ENCODE measurements at places on chromosomes 2 and 18.

GRCh38 chr18:69586537-69586936 lies 185.8 kb downstream of the DOK6 start:
- no peak for DNase-seq

DNA sequence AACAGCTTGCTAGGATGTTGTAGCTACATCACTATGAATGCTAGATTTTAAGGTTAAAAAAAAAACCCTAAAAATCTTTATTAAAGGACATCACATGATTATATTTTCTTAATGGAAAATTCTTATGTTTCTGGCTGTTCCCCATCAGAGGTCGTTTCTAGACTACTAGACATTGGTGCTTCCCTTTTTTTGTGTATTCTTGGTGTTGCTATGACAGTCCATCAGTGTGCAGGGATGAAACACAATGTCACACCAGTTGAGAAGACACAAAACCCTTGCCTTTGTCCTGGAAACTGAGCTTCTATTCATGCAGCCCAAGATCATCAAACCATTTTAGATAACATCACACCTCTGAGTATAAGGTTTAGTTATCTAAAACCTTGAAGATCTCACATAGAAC lies 19.9 kb upstream of the TMEM131 start:
- no peak for DNase-seq

DNA sequence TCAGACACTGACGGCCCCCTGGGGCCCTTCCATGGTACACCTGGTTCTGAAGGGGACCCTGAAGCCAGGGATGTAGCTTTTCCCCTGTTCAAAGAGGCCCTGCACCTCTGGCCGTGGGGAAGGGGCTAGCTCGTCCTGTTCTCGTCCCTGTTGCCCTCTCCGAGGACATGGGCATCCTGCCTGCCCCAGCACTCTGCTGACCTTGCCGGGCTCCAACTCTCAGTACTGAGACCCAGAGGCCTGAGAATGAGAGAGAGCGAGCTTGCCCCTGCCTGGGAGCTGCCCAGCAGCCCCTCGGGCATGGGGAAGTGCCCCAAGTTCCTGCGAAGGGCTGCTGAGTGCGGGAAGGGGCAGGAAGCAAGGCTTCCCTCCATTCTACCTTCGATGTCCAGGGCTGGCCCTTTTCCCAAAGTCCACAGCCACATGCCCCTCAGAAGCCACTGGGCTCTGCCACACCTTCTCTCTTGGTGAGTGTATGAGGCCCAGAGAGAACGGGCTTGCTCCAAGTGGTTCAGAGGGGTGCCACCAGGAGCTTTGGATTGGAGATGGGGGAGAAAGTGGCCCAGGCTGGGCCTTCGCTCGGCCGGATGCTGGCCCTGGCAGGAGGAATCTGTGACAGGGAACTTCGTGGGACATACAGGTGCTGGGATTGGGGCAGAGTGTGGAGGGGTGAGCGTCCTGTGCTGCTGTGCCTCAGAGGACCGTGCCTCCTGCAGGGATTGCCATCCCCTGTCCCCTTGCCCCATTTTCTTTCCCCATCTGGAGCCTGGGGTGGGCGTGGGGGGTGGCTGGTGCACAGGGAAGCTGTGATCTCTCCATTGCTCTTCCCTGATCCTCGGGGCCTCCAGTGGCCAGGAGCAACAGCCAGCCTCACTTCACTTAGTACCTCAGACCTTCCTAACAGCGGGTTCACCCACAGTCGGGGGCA lies 50.8 kb downstream of the KCNIP3 start:
- DNase-seq = no peak

GRCh38 chr2:127081826-127082633 lies 24.9 kb downstream of the BIN1 start:
- peak; percentile 65 for DNase-seq
